ENCODE measurements at places on chromosomes 1 and 21. TPM values are rescaled to one million over a fixed set of nuclear protein-coding genes. Genes with fewer than 3 reads are reported as not detected.

- H3K27ac ChIP-seq, result no peak overlapping the region
- H3K36me3 ChIP-seq, result no peaks in the 10 kb centered on the region
- no peak overlapping the region for H3K4me3 ChIP-seq
- DNase-seq, result no peak
- peaks cover 3% of the 10 kb centered on the region for H3K4me1 ChIP-seq
Observed at GRCh38 chr21:45110873-45111624, 36.7 kb downstream of the ADARB1 start.

DNA sequence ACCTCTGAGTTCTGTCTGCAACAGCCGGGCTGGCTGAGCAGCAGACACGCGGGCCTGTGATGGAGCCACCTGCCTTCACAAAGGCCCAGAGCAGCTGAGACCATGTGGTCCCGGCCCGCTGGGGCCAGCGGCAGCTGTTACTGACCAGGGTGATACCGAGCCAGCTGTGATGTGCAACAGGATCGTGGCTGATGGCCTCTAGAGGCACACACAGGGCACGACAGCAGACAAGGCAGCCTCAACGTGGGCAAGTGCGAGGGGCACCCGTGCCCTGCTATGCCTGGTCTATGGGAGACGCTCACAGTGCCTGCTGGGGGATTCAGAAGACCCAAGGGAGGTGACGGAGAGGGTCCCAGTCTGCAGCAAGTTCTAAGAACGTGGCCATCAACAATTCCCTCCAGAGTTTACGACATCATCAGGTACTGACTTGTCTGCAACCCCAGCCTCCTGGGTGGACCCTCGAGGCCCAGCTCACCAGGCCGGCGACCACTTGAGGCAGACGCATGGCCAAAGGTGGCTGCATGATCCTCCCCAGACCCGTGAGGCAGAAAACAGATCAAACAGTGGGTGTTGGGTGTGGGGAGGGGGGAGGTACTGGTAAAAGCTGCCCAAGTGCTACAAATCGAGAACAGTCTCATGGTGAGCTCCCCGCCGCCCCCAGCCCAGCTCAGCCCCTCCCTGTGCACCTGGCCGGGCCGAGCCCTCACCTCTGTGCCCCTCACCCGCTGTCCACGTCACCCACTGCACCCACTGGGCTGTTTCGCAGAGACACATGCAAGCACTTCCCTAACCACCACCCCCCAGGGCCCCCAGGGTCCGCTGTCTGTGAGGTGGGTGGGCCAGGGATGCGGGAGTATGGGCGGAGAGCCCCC lies 6.0 kb downstream of the POFUT2 start:
- peak; percentile 8 for DNase-seq
- H3K27me3 ChIP-seq, result no peaks in the 10 kb centered on the region
- H3K27ac ChIP-seq, result no peak overlapping the region
- peaks cover 4% of the 10 kb centered on the region for H3K4me1 ChIP-seq
- no peaks in the 10 kb centered on the region for H3K36me3 ChIP-seq

- no peak for DNase-seq
- no peaks in the 10 kb centered on the region for H3K4me1 ChIP-seq
- H3K4me3 ChIP-seq, result no peak overlapping the region
- H3K27ac ChIP-seq, result no peak overlapping the region
- H3K27me3 ChIP-seq, result no peaks in the 10 kb centered on the region
Observed at GRCh38 chr1:183711741-183712361, 58.7 kb upstream of the APOBEC4 start.

GRCh38 chr1:84750110-84750730 lies 60.0 kb upstream of the SSX2IP start:
- DNase-seq, result no peak
- H3K4me1 ChIP-seq, result no peaks in the 10 kb centered on the region
- H3K27ac ChIP-seq, result no peak overlapping the region
- no peak overlapping the region for H3K4me3 ChIP-seq

DNA sequence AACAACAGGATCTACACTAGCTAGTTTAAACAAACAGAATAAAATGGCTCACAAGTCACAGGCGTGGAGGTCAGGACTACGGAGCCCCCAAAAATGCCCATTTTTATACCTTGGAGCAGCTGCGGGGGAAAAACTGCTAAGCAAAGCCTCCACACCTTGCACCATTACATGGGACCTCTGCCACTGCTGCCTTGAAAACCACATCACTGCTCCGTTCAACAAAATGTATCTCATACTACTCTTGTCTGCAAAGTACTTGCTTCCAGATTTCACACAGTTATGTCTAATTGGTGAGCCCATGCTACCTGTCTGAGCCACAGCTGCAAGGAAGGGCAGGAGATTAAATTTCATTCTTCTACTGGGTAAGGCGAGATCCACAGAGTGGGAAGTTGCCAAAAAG lies 24.4 kb downstream of the MRPL39 start:
- no peaks in the 10 kb centered on the region for H3K36me3 ChIP-seq
- H3K4me1 ChIP-seq, result no peaks in the 10 kb centered on the region
- no peak overlapping the region for H3K27ac ChIP-seq
- no peak for DNase-seq

GRCh38 chr1:229664133-229664689 lies 38.2 kb downstream of the URB2 start:
- no peaks in the 10 kb centered on the region for H3K27me3 ChIP-seq
- no peaks in the 10 kb centered on the region for H3K36me3 ChIP-seq
- no peak overlapping the region for H3K4me3 ChIP-seq
- H3K27ac ChIP-seq, result no peak overlapping the region

- no peaks in the 10 kb centered on the region for H3K4me1 ChIP-seq
- no peaks in the 10 kb centered on the region for H3K36me3 ChIP-seq
- DNase-seq, result no peak
- no peak overlapping the region for H3K4me3 ChIP-seq
Observed at GRCh38 chr21:35829067-35829466, 231.3 kb downstream of the SETD4 start.

GRCh38 chr1:212290608-212291007 lies 5.4 kb downstream of the PPP2R5A start:
- H3K36me3 ChIP-seq, result no peaks in the 10 kb centered on the region
- H3K4me3 ChIP-seq, result no peak overlapping the region
- no peaks in the 10 kb centered on the region for H3K27me3 ChIP-seq
- H3K4me1 ChIP-seq, result peaks cover 6% of the 10 kb centered on the region
- no peak for DNase-seq
- no peak overlapping the region for H3K27ac ChIP-seq

GRCh38 chr1:218536296-218536986 lies 191.3 kb downstream of the TGFB2 start:
- H3K27ac ChIP-seq, result no peak overlapping the region
- H3K4me1 ChIP-seq, result no peaks in the 10 kb centered on the region
- DNase-seq, result no peak
- H3K27me3 ChIP-seq, result no peaks in the 10 kb centered on the region

DNA sequence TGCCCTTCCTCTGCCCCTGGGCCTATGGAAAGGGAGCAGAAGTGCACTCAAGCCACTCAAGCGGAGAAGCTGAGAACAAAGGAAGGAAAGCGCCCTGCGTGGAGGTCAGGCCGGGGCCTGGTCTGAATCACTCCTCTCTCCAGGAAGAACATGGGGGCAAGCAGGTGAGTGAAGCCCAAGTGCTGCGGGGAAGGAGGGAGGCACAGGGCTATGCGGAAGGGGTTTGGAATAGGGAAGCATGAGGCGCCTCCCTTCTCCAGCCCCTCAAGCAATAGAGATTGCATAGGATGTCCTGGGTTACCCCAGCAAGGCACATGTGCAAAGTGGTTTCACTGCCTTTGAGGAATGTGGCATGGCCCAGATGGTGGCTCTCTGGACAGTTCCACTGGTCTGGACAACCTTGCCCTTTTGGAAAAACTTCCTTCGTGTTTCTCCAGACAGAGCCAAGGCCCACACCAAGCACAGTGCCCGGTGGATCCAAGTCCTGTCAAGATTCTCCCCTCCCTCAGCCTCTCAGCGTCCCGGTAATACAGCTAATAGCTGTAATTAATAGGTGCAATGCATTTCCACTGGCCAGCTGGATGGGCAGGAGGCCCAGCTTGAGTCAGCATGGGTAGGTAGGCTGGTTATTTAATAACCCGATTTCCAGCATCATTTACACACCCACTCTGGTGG lies 13.7 kb downstream of the BLACAT1 start:
- peaks cover 76% of the 10 kb centered on the region for H3K4me1 ChIP-seq
- H3K4me3 ChIP-seq, result no peak overlapping the region
- no peaks in the 10 kb centered on the region for H3K27me3 ChIP-seq
- no peak for DNase-seq
- H3K27ac ChIP-seq, result peak overlapping the region; percentile 24

DNA sequence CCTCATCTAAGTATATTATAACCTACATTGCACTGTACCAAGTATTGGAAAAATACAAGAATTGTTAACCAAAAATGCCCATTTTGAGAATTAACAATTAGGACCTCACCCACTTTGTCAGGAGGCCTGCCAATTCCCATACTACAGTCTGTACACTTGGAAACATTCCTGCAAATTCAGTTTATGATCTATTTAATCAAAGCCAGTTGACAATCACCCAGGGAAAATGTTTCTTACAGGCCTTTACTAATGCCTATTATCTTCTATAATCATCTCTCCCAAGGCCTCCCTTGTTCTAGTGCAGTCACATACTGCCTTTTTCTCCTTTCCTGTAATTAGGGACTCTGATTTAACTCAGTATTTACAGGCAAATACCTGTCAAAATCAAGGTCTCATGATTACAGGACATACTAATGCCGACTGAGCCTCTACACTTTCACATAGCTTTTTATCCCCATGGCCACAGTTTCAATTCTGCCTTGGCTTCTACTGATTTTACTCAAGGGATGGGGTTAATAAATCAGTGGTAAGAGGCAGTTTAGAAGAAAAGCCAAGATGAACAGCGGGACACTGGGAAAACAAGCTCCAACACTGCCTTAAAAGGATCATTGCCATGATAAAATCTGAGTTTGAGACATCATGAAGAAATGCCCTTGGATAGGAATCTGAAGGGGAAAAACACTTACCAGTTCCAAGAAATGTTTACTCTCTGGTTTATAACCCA lies 338.7 kb downstream of the VAV3 start:
- H3K27ac ChIP-seq, result no peak overlapping the region
- no peaks in the 10 kb centered on the region for H3K27me3 ChIP-seq
- H3K36me3 ChIP-seq, result no peaks in the 10 kb centered on the region
- H3K4me1 ChIP-seq, result no peaks in the 10 kb centered on the region

DNA sequence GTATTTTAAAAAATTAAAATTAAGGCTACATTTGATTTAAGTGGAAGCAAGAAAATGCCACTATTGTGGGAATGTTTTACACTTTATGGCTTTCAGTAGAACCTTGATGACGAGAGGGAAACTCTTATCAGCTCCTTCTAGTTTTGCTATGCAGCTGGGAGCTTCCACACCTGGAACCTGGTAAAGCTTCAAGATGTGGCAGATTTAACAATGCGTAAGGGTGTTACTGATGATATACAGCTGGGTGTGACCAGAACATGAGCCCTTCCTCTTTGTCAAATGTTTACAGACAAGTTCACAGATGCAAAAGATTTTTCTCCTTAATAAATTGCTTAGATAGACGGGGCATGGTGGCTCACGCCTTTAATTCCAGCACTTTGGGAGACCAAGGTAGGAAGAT lies 20.3 kb downstream of the TTC13 start:
- H3K4me3 ChIP-seq, result no peak overlapping the region
- no peaks in the 10 kb centered on the region for H3K4me1 ChIP-seq
- DNase-seq, result no peak
- no peaks in the 10 kb centered on the region for H3K27me3 ChIP-seq
- no peaks in the 10 kb centered on the region for H3K36me3 ChIP-seq
- H3K27ac ChIP-seq, result no peak overlapping the region

- H3K4me1 ChIP-seq, result no peaks in the 10 kb centered on the region
- no peak overlapping the region for H3K4me3 ChIP-seq
- no peaks in the 10 kb centered on the region for H3K27me3 ChIP-seq
- H3K27ac ChIP-seq, result no peak overlapping the region
- DNase-seq, result no peak
- H3K36me3 ChIP-seq, result no peaks in the 10 kb centered on the region
Observed at GRCh38 chr1:163983097-163983496, 575.9 kb upstream of the PBX1 start.

- no peak for DNase-seq
- no peak overlapping the region for H3K4me3 ChIP-seq
- no peaks in the 10 kb centered on the region for H3K27me3 ChIP-seq
- H3K36me3 ChIP-seq, result no peaks in the 10 kb centered on the region
Observed at GRCh38 chr1:108645564-108646184, 15.2 kb downstream of the HENMT1 start.

- no peak overlapping the region for H3K4me3 ChIP-seq
- peak overlapping the region; percentile 48 for H3K27ac ChIP-seq
- no peaks in the 10 kb centered on the region for H3K36me3 ChIP-seq
- peaks cover 4% of the 10 kb centered on the region for H3K4me1 ChIP-seq
Observed at GRCh38 chr1:12015001-12015491, 4.3 kb upstream of the MIIP start.

DNA sequence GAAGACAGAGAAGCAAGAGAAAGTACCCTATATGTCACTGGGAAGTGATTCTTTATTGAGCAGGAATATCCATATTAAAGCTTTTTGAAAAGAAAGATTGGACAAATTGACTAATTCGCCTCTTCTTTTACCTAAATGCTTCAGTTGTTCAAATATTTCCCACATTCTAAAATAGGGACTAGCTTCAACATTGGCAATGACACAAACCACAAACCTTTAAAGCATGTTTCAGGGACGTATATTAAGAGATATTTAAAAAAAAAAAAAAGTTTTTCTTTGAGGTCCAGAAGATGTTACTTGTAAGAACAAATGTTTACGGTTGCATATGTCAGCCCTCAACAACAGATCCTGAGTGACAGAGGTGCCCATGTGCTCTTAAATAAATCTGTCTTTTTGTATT lies 235.0 kb upstream of the NFIA start:
- H3K4me1 ChIP-seq, result no peaks in the 10 kb centered on the region
- DNase-seq, result no peak
- H3K4me3 ChIP-seq, result no peak overlapping the region
- H3K36me3 ChIP-seq, result no peaks in the 10 kb centered on the region
- H3K27me3 ChIP-seq, result no peaks in the 10 kb centered on the region

- H3K4me3 ChIP-seq, result no peak overlapping the region
- H3K27me3 ChIP-seq, result no peaks in the 10 kb centered on the region
- no peak for DNase-seq
- no peaks in the 10 kb centered on the region for H3K36me3 ChIP-seq
- no peak overlapping the region for H3K27ac ChIP-seq
- no peaks in the 10 kb centered on the region for H3K4me1 ChIP-seq
Observed at GRCh38 chr1:178739285-178740045, 14.4 kb downstream of the RALGPS2 start.

GRCh38 chr1:93051961-93052360 lies 27.1 kb upstream of the MTF2 start:
- H3K4me3 ChIP-seq, result no peak overlapping the region
- H3K36me3 ChIP-seq, result no peaks in the 10 kb centered on the region
- no peaks in the 10 kb centered on the region for H3K4me1 ChIP-seq
- H3K27me3 ChIP-seq, result no peaks in the 10 kb centered on the region
- no peak overlapping the region for H3K27ac ChIP-seq
- DNase-seq, result no peak

GRCh38 chr1:11521582-11522399 lies 42.8 kb downstream of the DISP3 start:
- H3K36me3 ChIP-seq, result no peaks in the 10 kb centered on the region
- no peak overlapping the region for H3K27ac ChIP-seq
- no peak overlapping the region for H3K4me3 ChIP-seq
- no peak for DNase-seq
- H3K27me3 ChIP-seq, result no peaks in the 10 kb centered on the region

Gene ADGRB2
- 18.0 TPM for total RNA-seq

Gene SZRD1
- total RNA-seq, result 57.9 TPM

Gene GSTM4
- 58.6 TPM for total RNA-seq

Gene FCRL4
- 0.12 TPM for total RNA-seq

Gene TMPRSS15
- total RNA-seq, result 0.16 TPM

Measured in testis (tissue), 5 donors.